ENCODE measurements at places on chromosomes 7 and 10.

- DNase-seq: no peak
Measured at GRCh38 chr10:96413151-96413787, 54.5 kb upstream of the OPALIN start.

GRCh38 chr7:136403591-136403990, 426.4 kb upstream of the MTPN start:
- DNase-seq: no peak

GRCh38 chr10:20593649-20594048, 303.5 kb downstream of the NEBL start:
- DNase-seq: no peak

DNA sequence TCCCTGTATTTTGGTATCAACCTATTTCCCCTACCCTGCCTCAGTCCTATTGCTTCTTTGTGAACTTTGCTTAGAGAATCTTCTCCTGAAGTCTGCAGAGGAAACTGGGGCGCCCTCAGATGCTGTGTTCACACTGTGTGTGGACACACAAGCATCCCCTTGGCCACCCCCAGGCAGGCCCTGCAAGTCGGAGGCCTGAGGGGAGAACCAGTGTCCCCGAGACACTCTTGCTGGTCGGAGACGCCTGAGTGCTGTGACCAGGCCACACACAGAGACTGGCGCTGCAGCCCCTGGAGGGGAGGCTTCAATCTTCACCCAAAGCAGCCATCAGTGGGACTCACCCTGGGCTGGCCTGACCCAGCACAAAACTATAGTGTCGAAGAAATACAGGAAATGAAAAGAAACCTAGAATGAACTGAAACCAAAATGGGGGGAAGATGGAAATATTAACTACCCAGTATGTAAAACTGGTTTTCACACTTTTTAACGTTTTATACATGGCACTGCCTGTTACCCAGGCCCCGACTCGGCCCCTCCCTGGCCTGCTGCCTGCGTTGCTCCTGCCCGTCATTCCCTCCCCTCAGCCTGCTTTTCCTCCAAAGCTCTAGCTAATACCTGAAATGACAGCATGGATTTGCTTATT, 48.4 kb upstream of the FAM20C start:
- DNase-seq: no peak

- no peak for DNase-seq
Measured at GRCh38 chr10:102310361-102311024, 65.2 kb downstream of the GBF1 start.

- no peak for DNase-seq
Measured at GRCh38 chr10:103800089-103800488, 55.3 kb downstream of the SH3PXD2A start.

GRCh38 chr10:55091691-55092328, 290.8 kb upstream of the PCDH15 start:
- no peak for DNase-seq

- no peak for DNase-seq
Measured at GRCh38 chr10:15038416-15038815, 5.3 kb upstream of the OLAH start.

DNA sequence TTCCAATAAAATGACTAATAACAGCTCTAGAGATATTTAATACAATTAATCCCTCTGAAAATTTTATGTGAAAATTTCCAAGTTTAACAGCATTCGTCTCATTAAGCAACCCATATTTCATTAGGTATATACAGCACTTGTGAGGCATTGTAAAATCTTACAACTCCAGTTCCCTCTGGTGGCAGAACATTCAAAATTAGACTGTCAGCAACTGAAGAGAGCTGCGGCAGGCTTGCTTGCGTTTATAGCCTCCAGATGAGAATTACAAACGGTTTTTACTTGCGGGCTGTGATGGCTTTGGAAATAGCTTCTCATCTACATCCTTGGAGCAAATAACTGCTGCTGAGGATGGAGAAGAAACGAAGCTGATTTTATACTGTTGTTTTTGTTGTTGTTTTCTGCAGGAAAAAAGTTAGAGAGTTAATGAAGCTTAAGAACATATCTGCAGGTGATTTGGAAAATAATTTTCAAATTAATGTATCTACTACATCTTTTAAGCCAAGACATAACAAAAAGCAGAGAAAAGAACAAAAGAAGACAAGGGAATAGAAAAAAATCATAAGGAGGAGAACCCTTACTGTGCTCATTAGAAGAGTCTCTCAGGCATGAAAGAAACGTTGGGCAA, 171.3 kb downstream of the MAGI2 start:
- DNase-seq: no peak

GRCh38 chr10:1203704-1204103, 147.5 kb downstream of the WDR37 start:
- no peak for DNase-seq

DNA sequence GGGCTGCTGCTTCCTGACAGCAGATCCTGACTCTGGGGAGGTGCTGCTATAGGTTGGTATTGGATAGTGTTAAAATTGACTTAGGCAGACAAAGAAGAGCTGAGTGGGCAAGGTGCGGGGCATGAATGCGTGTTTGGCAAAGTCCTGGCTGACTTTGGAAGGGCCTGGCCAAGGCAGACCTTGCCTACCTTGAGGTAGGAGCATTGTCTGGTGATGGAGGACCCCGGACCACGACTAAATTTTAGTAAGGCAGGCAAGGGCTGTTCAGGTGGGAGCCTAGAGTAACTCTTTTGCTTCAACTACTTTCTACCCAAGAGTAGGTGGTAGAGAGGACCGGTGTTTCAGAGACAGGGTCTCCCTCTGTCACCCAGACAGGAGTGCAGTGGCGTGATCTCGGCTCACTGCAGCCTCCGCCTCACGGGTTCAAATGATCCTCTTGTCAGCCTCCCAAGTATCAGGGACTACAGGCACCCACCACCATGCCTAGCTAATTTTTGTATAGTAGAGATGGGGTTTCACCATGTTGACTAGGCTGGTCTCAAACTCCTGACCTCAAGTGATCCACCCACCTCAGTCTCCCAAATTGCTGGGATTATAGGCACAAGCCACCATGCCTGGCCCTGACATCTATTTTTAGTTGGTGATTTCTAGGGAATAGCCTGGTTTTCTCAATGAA, 12.2 kb upstream of the LAT2 start:
- DNase-seq: no peak

DNA sequence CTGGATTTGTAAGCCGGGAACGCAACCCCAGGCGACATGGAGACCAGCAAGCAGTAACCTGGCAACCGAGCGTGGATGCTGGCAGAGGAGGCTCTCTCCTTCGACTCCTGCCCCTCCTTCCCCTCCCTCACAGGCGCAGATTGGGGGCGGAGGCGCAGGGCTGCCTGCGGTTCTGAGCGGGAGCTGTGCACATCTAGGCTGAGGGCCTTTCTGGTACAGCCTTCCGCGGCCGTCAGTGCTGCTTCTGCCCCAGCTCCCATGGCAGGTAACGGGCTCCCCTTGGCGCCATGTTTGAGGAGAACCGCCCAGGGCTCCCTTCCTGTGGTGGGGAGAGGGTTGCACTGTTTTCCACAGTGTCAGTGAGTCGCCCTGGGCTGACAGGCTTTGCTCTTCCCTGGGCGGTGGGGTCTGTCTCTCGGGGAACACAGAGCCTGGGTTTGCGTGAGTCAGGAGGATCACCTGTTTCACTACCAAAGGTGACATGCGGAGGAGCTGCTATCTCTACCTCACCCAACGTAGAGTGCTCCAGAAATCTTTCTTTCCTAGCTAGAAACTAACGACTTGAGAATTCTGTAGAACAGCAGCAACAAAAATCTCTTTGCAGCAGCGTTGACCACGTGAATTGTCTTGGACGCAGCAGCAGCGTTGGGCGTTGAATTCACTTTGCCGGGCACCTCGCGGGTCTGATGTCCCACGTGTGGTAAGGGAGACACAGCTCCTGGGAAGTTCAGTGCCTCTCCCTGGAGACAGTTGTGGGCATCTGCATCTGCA, 154.8 kb upstream of the COBL start:
- DNase-seq: no peak

GRCh38 chr7:34838329-34838728, 180.3 kb downstream of the NPSR1 start:
- no peak for DNase-seq

GRCh38 chr10:48309711-48310226, 3.3 kb downstream of the MAPK8 start:
- DNase-seq: no peak

- DNase-seq: no peak
Measured at GRCh38 chr7:93337052-93337451, 104.9 kb downstream of the VPS50 start.

Data from thoracic aorta (tissue), 2 donors.